BE2C (cell line): ENCODE measurements at places on chromosomes 2 and 18.

DNA sequence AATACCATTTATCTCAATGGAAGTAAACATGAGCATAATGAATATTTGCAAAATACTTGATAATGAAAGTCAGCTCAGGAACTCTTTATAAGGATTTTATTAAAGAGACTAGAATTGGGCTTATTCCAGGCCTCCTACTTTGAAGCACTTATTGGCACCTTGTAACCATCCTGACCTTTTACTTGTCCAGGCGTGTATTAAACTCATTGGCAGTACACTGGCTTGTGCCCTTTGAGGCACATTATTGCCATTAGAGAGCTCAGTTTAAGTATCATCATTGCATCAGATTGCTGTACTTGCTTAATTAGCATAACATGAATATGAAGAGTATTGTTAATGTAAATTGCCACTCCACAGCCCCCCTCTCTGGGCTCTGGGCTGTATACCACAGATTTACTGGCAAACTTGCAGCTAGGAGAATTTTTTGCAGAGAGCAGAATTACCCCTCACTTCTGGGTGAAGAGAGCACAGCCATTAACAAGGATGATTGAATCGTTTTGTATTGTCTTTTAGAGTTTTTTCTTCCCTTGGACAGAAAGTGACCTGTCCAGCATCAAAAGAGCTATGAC lies 72.5 kb downstream of the XIRP2 start:
- DNase-seq, result no peak

DNA sequence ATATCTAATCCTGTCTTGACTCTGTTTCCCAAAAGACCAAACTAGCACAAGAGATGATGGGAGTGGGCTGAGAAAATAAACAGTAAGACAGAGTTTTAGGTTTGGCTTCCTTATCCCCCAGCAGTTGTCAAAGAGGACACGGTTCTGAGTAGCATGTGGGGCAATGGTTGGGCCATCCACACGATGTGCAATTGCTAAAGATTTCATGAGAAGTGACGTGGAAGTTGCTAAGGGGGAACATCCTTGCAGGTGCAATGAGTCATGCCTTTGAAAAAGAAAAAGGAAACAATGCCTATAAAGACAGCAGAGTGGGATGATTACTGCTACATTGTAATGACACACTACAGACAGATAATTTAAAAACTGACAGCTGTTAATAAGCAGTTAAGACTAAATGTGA lies 1395.8 kb downstream of the LRP1B start:
- DNase-seq, result no peak

- DNase-seq, result no peak
Observed at GRCh38 chr2:200839513-200839912, 24.9 kb downstream of the CLK1 start.

DNA sequence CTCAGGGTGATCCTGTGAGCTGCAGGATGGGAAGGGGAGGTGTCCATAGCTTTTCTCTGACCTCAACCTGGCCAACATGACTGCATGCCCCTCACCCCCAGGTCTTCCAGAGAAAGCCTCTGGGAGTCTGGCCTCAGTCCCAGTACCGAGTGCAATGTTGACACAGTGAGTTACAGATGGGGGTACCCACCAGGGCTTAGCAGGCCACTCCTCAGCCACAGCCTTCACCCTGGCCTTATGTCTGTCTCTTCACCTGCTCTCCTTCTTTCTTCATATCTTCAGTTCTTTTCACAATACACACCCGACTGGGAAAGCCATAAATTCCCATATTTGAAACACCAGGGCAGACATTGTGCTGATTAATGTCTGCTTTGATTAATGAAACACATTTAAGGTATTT lies 33.5 kb downstream of the AOX1 start:
- DNase-seq, result no peak

GRCh38 chr2:1672738-1673137 lies 71.6 kb downstream of the PXDN start:
- no peak for DNase-seq

- no peak for DNase-seq
Observed at GRCh38 chr2:240186191-240186725, 45.8 kb upstream of the OTOS start.

DNA sequence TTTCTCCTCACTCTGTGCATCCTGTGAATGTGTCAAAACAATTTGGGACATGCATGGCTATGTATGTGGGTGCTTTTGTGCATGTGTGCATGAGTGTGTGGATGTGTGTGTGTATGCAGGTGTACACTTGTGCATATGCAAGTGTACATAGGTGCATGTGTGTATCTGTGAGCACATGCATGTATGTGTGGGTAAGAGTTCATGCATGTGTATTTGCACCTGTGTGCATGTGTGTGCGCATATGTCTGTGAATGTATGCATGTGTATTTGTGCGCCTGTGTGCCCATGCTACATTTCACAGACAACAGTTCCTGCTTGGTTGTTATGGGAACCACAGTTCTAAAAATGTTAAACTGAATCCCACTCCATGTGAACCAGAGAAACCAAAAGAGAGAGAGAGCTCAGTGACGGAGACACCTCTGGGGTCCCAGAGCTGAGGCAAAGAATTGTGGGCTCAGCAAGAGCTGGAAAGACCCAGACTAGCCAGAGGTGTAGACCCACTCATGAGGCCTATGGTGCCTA lies 1.9 kb upstream of the FBXO41 start:
- no peak for DNase-seq

DNA sequence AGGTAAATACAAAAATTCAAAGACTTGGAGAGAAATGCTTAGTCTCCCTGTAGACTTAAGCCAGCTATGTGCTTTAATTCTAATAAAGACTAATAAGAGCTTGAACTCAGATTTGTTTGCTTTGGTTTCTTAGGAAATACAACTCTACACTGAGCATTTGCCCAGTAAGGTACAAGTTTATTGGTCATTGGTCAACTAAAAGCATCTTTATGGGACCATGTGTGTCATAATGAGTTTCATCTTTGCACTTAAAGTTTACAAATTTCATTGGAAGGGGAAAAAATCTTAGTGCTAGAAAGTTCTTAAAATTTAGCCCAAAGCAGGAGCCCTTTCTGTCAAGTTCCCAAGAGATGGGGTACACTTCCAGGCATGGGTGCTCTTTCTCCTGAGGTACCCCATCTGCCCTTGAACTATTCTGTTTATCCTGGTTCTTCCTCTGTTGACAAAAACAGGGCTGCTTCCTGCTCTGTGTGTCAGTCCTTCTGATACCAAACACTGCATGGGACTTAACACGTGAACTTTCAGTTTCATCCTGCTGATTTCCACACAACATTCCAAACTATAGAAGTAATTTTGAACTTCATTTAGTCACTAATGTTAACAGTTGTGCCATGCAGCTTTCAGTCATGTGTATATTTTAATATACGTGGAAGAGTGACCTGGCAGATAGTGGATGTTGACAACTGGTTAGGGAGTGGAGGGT lies 200.2 kb downstream of the TPGS2 start:
- DNase-seq, result no peak

- no peak for DNase-seq
Observed at GRCh38 chr2:69482471-69482870, 45.2 kb upstream of the NFU1 start.

DNA sequence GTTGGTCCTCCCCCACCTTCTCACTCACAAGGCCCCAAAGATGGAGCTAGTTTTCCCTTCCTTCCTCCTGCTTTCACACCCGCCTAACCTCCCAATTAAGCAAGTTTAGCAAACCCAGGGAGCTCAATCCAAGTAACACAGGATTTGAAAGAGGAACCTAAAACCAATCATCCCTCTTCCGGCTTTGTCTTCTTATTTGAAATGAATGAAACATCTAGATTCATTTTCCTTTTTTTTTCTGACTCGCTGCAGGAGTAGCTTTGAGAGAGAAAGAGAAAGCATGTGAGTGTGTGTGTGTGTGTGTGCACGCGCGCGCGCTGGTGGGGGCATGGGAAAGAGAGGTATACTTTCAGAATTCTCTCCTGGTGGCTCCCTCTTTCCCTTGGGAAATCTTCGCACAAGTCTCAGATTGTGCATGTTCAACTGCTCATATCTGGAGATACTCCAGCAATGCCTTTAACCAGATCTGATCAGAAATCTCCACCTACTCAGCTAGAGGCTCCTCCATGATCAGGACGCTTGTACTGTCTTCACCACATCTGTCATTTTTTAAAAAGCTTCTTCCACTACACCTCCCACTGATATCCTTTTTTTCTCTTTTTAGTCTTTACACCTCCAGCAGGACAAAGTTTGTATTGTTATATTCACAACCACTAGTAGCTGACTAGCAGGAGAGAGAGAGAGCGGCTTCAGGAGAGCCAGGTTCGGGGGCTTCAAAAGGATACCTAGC lies 1.7 kb downstream of the SLC8A1 start:
- peak; percentile 46 for DNase-seq

DNA sequence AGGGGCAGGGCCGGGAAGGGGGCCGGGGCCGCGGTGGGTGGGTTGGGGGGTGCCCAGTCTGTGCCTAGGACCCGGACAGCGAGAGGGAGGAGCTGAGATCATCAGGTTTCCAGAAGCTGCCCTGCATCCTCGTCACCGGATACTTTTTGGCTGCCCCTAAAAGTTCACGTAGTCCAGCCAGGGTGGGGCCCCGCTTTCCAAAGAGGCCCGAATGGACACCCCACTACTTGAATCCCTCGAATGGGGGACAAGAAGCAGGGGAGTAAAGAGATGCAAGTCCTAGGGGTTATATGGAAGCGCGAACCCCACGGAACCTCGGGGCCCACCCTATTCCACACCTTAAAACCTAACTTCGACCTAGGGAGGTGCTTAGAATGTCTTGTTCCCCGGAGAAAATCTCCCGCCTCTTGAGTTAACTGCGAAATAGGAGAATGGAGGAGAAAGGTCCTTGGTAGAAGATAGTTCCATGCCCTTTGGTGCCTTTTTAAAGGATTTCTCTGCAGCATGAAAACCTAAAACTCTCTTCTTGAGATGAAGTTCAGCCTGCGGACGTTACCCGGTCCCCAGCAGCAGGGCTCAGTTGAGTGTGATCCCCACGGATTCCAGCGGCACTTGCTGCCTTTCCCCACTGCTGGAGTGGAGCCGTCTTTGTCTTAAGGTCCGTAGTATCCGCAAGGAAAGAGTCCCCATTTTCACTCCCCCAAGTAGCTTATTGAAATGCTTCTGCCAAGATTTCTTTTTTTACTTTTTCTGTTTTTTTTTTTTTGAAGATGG lies 2.1 kb upstream of the RNF152 start:
- DNase-seq, result no peak

DNA sequence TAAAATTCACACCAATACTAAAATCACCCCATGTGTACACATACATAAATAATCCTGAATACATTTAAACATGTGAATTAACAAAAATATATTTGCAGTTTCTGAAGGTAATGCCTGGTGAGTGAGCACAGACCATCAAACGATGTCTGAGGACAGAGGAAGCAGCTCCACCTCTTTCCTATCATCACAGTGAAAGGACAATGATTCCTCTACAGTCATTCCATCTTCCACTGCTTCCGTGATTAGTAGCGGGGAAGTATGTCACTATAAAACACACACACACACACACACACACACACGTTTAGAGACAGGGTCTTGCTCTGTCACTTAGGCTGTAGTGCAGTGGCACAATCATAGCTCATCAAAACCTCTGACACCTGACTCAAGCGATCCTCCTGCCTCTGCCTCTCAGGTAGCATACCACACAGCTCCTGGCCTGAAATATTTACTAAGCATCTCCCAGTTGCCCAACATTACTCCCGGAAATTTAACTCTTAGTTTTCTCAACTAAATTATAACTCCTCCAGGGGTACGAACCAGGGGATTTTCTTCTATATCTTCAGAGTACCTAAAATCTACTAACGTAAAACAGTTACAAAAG lies 12.8 kb downstream of the FAM210A start:
- no peak for DNase-seq

DNA sequence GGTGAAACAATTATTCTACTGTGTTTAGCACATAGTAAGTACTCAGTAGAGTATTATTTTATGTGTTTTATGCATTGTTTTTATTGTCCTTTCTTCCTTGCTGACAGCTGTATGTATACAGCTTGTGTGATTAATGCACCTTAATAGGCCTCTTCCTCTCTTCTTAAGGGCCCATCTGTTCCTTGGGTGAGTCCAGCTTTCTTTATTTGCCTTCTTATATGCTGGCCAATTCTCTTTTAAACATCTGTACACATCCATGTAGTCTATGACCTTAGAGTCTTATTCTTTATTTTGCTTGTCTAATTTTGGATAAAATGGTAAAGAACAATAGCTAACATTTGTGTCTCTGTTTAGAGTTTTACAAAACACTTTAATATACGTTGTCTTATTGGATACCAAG lies 333.7 kb upstream of the MEIS1 start:
- DNase-seq, result no peak

- no peak for DNase-seq
Observed at GRCh38 chr2:63553049-63553448, 35.2 kb downstream of the WDPCP start.

DNA sequence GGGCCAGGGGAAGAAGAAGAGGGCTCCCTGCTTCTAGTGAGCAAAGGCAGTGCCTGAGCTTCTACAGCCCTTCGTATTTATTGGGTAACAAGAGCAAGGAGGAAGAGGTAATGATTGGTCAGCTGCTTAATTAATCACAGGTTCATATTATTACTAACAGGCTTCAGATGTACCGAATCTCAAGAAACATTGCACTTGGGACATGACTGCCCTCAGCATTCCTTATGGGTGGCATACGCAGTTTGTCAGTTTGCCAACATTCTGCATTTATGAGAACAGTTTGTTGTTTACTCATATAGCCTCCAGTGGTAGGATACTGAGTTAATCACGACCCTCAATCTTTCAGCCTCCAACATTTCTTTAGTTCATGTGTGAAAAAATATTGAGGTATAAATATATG lies 84.5 kb downstream of the HIBCH start:
- no peak for DNase-seq

- no peak for DNase-seq
Observed at GRCh38 chr18:48939205-48940097, 11.3 kb downstream of the SMAD7 start.

- no peak for DNase-seq
Observed at GRCh38 chr18:2857491-2858131, 10.8 kb downstream of the EMILIN2 start.

DNA sequence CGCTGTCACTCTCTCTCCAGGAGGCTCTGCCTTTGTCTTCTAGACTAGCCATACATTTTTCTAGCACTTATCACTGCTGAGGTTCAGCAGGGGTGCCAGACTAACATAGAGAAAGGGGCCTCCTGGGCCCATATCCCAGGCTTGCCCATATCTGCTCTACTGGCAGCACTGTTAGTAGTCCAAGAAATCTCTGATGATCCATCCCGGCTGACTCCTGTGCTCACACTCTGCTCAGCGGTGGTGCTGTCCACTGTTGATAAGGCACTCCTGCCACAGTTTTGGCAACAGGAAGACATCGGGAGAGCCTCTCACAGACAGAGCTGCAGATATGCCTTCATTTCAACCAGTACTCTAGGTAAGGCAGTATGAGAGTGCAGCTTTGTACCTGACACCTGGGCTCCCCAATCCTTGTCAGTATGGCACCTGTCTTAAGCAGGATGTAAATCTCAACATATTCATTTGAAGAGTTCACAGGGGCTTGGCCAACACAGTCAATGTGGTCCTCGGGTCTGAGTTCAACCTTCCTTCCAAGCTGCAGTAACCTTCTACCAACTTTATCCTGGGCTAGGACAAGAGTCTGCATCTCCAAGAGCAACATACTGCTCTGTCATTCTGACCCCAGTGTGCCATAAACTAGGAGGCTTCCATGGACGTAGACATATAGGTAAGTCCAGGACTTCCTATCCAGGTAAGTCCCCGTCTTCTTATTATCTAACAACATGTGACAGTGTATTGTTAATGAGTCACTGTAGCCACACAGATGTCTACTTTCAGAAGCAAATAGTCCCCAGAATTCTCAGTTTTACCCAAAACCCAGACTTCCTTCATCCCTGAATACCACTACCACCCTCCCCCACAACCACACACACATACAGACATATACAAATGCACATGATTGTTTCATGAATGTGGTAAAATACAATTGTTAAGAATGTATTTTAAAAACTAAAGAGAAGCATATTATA lies 16.2 kb downstream of the KLF7 start:
- DNase-seq, result no peak

GRCh38 chr2:18949871-18950270 lies 360.5 kb upstream of the NT5C1B start:
- DNase-seq, result no peak
